ENCODE measurements at places on chromosomes 5 and 9.

DNA sequence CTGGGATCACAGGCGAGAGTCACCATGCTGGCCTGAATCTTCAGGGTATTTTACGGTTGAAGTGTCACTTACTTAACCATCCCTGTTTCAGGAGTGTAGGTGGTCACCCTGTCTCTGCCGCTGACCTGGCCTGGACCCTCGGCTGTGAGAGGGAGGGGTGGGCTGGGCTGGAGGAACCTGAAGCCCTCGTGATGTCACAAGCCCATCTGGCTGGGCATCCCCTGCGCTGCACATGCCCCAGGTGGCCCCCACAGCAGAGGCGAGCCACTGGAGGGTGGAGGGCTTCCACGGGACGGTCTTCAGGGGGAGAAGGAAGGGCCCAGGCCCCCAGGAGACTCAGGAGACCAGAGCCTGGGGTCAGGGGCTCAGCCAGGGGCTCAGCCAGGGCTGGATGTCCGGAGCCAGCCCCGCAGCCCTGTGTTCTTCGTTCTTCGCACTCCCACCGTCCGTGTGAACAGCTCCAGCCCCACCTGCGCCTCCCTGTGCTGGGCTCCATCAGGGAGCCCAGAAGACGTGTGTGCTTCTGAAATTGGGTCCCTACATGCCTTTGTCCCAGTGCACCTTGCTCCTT lies 7.6 kb upstream of the AHRR start:
- DNase-seq, result no peak

DNA sequence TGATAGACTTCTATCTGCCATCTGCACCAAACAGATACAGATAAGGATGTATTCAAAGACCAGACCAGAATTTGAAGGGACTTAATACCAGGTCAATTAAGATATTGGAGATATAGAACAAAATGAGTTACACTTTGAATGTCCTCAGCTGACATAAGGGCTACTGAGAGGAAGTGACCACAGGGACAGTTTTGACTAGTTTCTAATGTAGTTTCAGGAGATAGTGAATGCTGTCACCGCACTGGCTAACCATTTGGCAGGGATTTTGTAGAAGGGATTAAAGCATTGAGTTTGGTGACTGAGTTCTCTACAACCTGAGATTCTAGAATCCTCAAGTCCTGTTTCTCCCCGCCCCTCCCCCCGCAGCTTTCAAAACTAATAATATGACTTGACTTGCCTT lies 22.7 kb downstream of the CCNH start:
- no peak for DNase-seq

GRCh38 chr5:134248256-134248655 lies 22.4 kb upstream of the PPP2CA start:
- DNase-seq, result no peak

DNA sequence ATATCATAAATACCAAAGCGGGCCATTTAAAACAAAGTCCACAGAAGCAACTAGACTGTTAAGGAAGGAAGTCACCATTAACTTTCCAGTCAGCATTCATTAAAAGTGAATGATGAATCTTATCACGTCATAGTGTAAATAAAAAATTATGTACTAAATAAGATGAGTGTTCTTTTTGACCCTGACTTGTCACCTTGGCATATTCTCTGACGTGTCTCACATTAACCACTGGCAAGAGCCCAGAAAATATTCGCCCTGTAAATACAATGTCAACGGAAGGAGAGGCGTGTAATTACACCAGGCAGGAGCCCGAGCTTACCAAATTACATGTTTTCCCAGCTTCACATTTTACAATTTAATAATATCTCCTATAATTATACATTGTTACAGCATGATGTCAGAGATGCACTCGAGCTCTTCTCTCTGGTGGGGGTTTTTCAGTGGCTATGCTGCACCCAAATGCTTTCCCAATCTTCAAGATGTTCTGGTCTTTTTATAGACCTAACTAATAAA lies 29.3 kb upstream of the UBE2QL1 start:
- no peak for DNase-seq

DNA sequence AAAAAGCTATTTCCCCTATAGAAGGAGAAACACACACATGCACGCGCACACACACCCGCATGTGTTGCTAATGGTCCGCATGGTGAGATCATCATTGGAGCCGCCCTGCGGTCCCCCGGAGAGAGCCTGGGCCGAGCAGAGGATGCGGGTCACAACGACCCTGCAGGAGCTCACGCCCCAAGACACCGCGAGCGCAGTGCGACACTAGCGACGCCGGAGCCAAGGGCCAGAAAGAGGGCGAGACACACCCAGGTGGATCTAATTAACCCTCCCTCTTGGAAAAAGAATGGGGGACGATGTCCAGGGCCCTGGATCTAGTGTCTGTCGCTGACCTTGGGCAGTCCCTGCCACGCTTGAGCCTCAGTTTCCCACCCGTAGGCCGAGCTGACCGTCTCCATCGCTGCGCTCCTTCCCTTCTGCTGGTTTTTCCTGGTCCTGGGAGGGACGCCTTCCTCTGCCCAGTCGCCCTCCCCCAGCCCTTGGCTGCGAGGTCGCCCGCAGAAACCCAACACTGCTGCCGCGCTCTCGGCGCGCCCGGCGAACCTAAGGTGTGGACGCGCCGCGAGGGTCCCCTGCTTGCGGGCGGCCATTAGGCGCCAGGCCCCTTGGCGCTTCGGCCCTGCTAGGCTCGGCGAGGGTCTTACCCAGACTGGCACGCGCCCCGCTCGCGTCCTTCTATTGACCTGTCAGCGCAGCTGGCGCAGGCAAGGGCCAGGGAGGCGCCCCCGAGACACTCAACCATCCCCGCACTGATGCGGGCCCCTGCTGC lies 47.5 kb upstream of the RNF20 start:
- DNase-seq, result no peak

GRCh38 chr5:150057511-150057910 lies 28.8 kb downstream of the CSF1R start:
- no peak for DNase-seq

DNA sequence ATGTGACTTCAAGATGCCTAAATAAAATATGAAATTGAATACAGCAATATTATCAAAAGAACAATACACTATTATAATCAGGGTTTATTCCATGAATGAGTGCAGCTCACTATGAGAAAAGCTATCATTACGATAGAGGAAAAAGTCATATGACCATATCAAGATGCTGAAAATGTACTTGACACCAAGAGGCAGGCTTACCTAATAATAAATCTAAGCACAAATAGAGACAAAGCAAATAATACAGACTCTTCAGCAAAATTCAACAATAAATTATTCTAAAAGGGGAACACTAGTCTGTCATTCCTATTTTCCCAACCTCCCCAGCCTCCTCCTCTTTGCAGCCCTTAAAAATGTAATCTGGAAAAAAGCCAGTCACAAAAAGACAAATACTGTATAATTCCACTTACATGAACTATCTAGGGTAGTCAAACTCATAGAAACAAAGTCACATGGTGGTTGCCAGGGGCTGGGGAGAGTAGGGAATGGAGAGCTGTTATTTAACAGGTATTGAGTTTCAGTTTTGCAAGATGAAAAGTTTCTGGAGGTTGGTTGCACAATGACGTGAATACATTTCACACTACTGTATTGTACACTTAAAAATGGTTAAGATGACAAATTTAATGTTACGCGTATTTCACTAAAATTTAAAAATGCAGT lies 148.4 kb downstream of the NFIB start:
- no peak for DNase-seq

- no peak for DNase-seq
Observed at GRCh38 chr5:81767938-81768337, 17.0 kb upstream of the SSBP2 start.

- no peak for DNase-seq
Observed at GRCh38 chr5:5512543-5512942, 90.1 kb downstream of the ICE1 start.

DNA sequence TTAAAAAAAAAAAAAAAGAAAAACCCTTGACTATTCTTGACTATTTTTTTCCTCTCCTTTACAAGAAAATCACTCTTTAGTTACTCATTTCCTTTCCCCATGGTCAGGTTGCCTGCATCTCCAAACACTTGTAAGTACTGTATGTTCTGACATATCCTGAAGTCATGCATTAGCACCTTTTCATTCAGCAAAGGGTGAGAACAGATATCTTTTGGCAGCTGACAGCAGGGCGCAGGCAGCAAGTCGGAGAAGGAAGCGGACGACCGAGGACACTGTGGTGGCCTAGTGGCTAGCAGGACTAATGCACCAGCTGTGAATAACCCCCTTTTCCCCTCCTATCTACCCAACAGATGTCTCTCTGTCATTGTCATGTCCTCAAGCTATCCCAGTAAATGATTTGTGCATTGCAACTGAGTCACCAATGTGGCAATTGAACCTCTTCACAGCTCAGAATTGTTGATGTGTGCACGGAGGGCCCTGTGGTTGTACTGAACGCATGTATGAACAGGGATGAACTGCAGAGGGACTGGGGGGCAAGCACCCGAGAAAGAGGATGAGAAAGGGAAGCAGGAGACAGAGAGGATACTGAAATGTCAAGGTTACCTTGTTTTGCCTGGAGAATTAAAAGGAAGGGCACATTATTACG lies 996.0 kb upstream of the ARRDC3 start:
- DNase-seq, result no peak

GRCh38 chr5:152125661-152126205 lies 201.1 kb upstream of the GLRA1 start:
- DNase-seq, result no peak

DNA sequence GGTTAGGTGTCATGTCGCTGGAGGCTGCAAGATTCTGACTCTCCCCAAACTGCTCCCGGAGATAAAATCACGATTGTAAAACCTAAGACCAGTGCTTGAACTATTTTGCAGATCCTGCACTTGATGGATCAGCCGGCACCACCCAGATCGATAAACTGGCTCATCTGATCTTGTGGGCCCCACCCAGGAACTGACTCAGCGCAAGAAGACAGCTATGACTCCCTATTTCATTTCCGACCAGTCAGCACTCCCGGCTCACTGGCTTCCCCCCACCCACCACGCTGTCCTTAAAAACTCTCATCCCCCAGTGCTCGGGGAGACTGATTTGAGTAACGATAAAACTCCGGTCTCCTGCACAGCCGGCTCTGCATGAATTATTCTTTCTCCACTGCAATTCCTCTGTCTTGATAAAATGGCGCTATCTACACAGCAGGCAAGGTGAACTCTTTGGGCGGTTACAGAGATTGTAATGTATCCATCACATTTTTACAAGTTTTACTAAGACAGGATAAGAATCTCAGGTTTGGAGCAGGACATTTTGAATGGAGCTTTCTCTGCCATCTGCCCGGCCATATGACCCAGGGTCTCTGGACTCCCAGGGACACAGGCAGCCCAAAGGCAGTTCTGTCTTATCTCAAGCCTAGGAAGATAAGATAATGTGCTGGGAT lies 10.6 kb upstream of the PPP1R26 start:
- DNase-seq, result peak; percentile 59

DNA sequence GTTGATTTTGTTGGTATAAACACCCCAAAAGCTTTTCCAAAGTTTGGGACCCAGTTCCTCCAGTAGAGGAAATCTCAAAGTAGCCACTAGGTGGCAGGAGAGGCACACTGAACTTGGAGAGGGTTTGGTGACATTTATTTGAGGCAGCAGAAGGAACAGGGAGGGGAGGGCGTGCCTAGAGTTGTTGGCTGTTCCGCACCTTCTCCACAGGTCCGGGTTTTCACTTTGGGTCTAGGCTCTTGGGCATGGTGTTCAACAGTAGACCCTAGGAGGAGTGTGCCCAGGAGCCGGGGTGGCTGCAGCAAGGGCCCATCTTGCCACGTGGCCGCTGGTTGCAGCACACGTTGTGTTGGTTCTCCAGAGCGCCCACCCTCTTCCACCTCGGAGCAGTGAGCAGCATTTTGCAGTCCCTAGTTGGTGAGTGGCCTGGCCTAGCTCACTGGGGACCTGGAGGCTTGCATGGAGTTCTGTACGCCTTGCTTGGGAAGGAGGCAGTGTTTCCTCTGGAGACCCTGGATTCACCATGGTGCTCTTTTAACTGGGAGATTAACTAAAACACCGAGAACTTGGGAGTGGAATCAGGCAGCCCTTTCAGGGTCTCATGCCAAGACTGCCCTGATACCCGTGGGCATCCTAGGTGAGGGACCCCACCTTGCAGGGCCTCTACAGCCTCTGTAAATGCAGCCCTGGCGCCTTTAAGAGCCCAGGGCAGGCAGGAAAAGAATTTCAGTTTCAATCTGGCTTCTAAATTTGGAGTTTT lies 28.2 kb downstream of the PTPA start:
- peak; percentile 64 for DNase-seq

- no peak for DNase-seq
Observed at GRCh38 chr9:100652850-100653249, 75.0 kb downstream of the CAVIN4 start.

DNA sequence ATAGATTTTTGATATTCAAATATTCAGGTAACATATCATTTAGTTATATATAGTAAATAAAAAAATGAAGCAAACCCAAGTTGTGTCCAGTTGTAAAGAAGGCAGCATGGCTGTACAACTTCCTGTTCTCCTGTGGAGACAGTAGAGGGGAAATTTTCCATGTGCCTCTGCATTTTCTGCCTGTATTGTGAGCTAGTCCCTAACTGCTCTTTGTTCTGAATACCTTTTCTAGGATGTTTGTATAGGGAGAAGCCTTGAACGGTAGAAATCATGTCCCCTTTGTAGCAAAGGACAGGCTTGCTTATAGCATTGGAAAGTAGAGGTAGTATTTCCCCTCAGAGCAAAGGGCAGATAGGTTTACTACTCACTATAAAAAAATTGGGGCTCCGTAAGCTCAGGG lies 13.3 kb upstream of the RPS23 start:
- no peak for DNase-seq

- DNase-seq, result no peak
Observed at GRCh38 chr9:90611568-90611967, 31.1 kb downstream of the DIRAS2 start.

GRCh38 chr9:78967596-78968217 lies 604.1 kb upstream of the TLE4 start:
- DNase-seq, result no peak

GRCh38 chr5:170691657-170692056 lies 91.9 kb upstream of the GABRP start:
- no peak for DNase-seq

DNA sequence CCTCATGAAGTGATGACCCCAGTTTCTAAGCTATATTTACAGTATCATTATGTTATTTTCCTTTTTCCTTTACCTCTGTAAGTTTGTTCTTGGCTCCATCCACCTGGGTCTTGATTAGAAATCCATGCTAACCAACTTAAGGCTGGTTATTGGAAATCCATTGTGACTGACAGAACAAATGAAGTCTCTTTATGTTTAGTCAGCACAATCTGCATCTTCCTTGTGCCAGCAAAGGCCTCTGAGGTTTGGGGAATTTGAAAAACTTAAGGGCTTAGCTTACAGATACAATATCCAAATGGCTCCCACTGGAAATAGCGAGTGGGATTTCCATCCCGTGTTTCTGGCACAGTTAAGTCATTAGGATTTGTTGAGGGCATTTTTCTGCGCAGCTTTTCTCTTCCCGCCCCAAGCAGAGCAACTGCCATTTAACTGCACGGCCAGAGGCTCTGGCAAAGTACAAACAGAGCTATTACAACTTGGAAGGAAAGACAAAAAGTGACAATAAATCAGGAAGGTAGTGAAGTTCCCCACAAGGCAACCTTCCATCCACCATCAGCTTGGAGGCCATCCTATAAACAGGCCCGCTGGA lies 64.2 kb downstream of the DCP2 start:
- no peak for DNase-seq
